ENCODE measurements at places on chromosomes 11 and 22.

GRCh38 chr22:39248254-39248653, 3.5 kb upstream of the PDGFB start:
- DNase-seq = no peak

DNA sequence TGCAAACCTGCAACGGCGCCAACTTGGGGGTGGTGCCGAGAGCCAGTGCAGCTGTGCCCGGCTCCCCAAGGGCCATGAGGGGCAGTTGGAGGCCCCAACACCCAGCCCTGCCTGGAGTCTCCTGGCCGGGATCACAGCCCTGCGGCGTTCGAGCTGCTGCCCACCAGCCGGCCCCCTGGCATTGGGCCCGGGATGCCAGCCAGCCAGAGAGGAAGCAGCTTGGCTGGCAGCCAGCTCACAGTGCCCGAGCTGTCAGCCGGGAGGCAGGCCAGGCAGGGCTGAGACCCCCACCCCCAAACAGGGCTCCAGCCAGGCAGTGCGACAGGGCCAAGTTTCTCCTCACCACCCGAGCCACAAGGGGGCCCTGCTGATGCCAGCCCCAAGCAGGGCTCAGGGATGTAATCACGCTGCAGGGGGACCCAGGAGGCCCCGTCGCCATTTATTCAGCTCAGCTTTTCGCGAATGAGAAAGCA, 26.0 kb upstream of the TCF20 start:
- no peak for DNase-seq

DNA sequence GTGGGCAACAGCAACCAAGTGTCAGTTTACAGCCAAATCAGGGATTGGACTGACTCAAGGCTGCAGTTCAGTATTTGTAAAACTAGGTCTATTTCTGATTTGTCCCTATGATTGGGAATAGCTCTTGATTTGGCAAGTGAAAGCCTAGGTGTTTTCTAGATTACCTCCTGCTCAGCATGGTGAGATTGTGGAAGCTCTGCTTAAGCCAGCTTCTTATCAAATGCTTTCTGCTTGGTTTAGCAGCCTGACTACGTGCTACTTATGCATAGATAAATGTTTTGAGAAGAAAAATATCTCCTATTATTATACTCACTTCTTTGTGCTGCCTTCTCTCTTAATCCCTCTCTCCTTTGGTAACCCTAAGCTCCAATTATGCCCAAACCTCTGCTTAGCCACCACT, 86.3 kb upstream of the AMOTL1 start:
- DNase-seq = no peak

- DNase-seq = no peak
Measured at GRCh38 chr11:128695539-128696221, 1.8 kb downstream of the FLI1 start.

GRCh38 chr11:134975866-134976376, 563.9 kb upstream of the B3GAT1 start:
- DNase-seq = no peak

- DNase-seq = no peak
Measured at GRCh38 chr22:31846161-31847115, 92.6 kb downstream of the DEPDC5 start.

- no peak for DNase-seq
Measured at GRCh38 chr22:35852076-35852475, 134.4 kb downstream of the APOL5 start.

- DNase-seq = no peak
Measured at GRCh38 chr11:3203221-3204043, 15.2 kb downstream of the MRGPRG start.

DNA sequence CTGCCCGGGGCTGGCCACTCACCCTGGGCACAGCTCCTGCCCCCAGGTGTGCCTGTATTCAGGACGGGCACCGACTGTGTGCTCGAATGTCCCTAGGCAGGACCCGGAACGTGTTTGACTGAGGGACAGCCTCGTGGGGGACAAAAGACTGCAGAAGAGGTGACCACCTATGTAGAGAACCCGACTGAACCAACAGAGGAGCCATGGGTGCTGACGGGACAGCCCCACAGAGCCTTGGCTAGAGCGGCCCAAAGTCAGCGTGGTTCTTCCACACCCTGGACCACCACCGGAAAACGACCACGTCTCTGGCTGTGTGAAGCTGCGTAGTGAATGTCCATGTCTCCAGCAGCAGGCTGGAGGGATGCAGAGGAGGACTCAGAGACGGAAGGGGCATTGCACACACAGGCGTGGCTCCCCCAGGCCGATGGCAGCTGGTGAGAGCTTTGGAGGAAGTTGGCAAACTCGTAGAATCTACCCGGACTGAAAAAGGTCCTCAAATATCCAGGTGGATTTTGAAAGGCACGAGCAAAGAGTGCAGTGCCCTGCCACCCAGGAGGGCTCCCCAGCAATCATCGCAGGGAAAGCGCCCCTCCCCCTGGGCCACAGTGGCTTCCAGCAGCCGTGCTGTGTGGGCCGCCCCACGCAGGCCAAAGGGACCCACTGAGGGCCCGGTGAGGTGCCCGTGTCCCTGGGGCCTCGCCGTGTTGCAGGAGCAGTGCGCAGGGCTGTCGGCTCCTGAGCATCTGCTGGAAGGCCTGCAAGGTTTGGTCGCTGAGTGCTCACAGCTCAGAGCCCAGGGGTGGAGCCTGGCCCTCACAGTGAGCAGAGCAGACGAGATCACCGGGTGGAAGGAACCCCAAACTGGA, 17.5 kb upstream of the MUC5B start:
- no peak for DNase-seq

DNA sequence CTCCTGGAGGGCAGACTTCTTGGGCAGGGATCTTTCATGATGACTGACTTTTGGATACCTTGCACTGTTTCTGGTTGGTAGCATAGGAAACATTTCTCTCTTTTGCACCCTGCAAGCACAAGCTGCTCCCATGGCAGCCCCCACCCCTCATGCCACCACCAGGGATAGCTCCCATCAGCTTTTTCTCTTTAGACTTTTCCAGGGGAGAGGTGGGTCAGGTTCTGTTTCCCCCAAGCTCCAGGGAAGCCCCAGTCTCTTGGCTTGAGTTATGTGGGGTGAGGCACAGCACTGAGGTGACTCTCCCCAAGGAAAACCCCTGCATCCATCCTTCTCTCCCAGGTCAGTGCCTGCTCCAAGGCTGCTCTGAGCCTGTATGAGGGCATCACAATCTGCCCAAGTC, 22.5 kb downstream of the LRRC32 start:
- DNase-seq = no peak

DNA sequence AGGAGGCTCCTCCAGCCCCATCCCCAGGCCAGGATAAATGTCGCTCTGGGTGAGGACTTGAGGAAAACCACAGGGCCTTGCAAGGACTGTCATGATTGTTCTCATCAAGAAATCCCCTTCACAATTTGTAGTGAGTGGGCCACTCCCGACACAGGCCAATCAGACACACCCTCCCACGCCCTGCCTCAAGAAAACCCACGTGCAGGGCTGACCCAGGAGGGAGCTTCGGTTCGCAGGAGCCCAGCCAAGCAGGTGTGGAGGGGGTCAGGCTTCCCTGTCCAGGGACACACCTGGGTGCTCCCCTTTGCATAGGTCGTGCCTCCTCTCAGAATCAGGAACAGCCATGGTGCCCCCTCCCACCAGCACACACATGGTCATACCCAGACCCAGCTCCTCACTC, 43.2 kb downstream of the SHANK2 start:
- no peak for DNase-seq

- DNase-seq = no peak
Measured at GRCh38 chr11:69049490-69049867, 747 bp downstream of the TPCN2 start.

- DNase-seq = no peak
Measured at GRCh38 chr11:37907436-37908218, 1309.6 kb upstream of the RAG2 start.

DNA sequence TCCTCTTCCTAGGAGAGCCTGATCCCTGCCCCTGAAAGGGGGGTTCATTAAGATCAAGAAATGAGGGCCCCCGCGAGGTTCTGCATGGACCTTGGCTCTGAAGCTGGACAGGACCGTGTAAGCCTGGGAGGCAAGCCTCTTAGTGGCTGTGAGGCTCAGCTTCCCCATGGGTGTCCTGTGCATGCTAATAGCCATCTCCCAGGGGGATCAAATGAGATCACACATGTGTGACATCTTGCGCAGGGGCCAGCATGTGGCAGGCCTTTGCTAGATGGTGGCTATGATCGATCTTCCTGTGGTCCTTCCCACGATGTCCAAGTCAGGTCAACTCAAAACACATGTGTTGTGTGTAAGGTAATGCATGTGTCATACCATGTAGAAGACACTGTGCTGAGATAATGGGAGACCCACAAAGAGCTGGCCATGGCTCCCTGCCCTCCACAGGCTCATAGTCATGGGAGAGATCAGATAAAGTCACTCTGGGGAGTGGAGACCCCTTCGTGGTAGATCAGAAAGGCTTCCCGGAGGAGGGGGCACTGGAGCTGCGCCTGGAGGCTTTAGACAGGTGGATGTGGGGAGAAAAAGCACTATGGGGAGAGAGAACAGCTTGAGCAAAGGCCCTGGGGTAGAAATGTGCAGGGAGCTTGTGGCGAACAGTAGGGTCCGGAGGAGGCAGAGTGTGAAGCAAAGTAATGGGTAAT, 3.7 kb downstream of the RAC2 start:
- no peak for DNase-seq

- DNase-seq = no peak
Measured at GRCh38 chr11:71420455-71421241, 27.5 kb downstream of the DHCR7 start.

DNA sequence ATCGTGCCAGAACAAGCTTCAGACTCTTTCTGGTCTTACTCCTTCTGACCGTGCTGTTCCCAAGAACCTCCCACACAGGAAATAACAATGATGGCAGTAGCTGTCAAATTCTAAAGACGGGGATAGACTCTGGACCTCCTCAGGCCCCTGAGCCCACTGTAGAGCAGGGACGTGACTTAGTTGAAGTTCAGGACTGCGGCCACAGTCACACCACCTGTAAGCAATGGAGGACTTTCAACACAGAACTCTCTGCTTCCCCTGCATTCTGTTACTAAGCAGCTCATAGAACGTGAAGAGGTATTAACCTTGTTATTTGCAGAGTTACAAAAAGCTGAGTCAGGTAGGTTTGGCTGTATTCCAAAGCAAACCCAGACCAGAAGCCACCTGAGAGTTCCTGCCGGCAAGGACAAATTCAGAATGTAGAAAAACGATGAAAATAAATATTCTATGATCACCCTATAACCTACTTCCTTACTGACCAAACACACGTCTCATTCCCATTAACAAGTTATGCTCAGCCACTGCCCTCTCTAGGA, 12.7 kb downstream of the TMEM45B start:
- DNase-seq = no peak

- DNase-seq = no peak
Measured at GRCh38 chr11:34263441-34264091, 94.2 kb downstream of the ABTB2 start.

GRCh38 chr11:113475160-113475761, at the start of gene DRD2:
DRD2 (minus strand) TSS chr11:113475398; CDS start chr11:113424651, 50,747 bp downstream.
- DNase-seq = no peak

GRCh38 chr11:70057080-70057479, 21.0 kb upstream of the ANO1 start:
- no peak for DNase-seq

DNA sequence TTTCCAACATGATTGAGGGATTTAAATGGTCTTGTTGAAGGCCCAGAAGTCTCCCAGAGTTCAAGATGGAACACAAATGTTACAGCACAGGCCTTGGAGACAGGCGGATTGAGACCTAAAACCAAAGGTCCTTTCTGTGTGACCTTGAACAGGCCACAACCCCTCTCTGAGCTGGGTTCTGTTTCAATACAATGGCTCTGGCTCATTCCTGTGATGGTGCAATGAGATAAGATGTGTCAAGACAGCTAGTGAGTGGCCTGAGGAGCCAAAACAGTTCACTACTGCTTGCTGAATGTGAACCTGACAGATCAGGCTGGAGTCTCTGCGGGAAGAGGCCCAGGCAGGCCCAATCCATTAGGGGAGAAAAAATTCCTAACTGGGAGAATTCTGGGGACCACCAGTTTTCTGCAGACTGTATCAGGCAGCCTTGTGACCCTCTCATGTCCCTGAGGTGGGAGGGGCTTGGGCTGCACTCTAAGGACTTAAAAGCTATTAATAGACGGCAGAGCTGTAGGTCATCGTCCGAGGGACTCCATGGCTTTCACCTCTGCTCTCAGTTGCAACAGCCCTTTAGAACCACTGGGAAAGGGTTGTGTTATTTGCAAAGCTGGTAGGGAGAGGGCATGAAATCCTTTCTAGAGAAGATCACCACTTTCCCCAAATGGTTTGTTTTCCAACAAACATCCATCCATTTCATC, 126.1 kb upstream of the TEAD1 start:
- DNase-seq = no peak

DNA sequence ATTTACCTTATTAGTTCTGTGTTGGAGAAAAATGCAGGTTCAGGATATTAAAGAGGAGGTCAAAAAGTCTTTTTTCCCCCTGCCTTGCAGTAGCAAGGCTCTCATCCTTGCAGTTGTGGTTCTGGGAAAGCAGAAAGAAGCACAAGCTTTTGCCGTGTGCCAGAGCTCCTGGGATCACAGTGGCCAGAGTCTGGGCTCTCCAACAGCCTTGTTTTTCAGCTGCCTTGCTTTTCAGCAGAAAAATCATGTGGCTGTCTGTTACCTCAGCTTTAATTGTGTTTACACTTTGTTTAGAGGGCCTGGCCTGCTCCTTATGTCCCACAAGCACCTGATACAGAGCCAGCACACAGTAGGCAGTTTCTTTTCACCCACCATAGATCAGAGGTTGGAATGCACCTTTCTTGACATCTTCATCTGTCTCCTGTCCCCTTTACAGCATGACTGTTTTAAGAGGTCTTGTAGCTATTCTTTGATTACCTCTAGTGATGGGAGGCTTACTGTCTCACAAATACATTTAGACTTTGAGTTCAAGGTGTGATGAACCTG, 67.5 kb downstream of the TEAD1 start:
- DNase-seq = no peak

GRCh38 chr22:45155050-45155840, 8.5 kb upstream of the NUP50 start:
- no peak for DNase-seq

DNA sequence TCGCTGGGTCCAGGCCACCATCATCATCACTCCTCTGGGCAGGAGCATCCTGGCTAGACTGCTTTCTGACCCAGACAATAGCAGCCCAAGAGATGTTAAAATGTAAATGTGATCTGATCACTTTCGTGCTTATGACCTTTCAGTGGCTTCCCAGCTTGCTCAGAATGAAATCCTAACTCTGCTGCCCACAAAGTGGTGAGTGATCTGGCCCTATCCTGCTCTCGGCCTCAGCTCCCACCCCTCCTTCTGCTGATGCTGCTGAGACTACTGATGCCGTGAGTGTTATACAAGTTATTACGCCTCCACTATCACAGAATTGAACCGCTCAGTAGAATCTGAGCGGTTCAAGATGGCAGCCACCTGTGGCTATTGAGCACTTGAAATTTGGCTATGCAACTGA, 26.2 kb downstream of the ELF5 start:
- DNase-seq = no peak

GRCh38 chr11:106961518-106961917, 56.8 kb downstream of the GUCY1A2 start:
- no peak for DNase-seq
